ENCODE measurements at places on chromosomes 12 and 14.
A peak's percentile ranks its signal among the peaks of the same experiment; 100 is the strongest.

DNA sequence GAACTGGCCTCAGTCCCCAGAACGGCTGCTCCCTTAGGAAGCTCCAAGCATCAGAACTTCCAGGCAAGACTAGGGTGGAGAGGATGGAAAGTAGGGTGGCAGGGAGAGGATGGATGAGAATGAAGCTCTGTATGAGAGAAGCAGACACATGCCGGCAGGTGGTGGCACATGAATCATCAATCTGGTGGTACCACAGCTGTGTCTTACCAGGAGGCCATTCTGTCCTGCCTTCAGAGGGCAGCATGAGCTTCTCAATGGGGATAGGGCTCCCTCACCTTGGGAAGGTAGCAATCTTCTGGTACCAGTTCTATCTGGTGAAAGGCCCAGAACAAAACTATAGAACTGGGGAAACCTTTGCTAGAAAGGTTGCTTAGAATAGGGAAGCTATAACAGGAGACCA is 55.4 kb upstream of the PYGL start:
- peak; percentile 4 for DNase-seq

GRCh38 chr12:126343321-126343720 is 1278.1 kb downstream of the AACS start:
- no peak for DNase-seq

- peak; percentile 47 for DNase-seq
These were observed 1.4 kb downstream of the ACAD10 start for GRCh38 chr12:111687255-111687654.

DNA sequence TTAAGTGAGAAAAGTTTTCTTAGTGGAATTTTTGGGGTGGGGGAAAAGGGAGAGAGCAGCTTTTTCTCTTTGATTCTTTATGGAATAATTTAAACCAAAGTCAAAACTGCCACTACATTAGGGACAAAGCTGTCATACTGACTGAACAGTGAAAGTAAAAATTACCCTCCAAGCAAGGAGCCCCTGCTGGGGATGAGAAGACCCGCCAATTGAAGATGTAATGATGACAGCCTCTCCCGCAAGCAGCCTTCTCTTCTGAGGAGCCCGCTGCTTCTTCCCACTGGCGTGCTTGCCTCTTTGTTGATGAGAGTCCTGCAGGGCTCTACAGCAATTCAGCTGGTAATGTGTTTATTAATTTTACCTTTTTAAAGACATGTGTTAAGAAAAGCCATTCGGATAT is 151.0 kb downstream of the EFCAB11 start:
- no peak for DNase-seq

DNA sequence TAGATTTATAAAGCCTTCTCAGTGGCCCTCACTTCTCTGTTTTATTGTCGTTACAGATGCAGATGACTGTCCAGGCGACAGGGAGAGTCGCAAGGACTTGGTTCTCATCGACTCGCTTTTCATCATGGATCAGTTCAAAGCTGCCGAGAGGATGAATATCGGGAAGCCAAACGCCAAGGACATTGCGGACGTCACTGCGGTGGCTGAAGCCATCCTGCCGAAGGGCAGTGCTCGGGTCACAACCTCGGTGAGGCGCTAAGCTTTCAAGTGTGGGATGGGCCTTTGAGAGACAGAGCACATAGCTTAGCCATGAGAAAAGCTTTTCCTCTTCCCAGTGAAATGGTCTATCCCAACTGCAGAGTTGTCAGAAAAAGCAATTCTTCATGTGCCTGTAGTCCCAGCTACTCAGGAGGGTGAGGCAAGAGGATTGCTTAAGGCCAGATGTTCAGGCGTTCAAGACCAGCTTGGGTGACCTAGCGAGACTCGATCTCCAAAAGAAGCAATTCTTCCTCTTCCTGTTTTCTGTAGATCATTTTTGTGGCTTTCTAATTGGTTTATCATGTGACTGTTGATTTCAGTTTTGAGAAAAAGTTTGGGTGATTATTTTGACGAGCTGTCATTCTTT is 56.4 kb downstream of the EP400 start:
- no peak for DNase-seq

GRCh38 chr14:65847075-65847847 is 434.7 kb downstream of the FUT8 start:
- no peak for DNase-seq

All from HT-29 (cell line).